ENCODE measurements at places on chromosomes 4 and X.

DNA sequence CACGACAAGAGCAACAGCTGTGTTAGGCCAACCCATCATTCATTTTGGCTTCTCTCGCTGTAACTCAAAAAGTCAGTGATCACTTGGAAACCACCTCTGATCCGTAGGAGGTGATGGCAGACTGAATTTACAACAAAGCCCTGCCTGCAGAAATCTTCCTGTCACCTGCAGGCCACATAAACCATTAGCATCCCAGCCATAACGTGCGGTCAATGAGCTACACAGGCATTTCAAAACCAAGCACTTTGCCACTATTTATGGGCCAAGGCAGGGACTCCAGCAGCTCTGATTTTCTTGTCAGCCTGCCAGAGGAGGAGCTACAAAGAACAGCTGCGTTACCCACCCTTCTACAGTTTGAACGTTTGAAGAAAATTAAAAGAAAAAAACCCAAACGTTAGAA is 228.1 kb upstream of the PPARGC1A start:
- no peak for DNase-seq

- DNase-seq = no peak
These were observed 14.9 kb upstream of the IL3RA start for GRCh38 chrX:1321674-1322073.

GRCh38 chr4:67983333-67983732 is 20.0 kb upstream of the TMPRSS11A start:
- DNase-seq = no peak

DNA sequence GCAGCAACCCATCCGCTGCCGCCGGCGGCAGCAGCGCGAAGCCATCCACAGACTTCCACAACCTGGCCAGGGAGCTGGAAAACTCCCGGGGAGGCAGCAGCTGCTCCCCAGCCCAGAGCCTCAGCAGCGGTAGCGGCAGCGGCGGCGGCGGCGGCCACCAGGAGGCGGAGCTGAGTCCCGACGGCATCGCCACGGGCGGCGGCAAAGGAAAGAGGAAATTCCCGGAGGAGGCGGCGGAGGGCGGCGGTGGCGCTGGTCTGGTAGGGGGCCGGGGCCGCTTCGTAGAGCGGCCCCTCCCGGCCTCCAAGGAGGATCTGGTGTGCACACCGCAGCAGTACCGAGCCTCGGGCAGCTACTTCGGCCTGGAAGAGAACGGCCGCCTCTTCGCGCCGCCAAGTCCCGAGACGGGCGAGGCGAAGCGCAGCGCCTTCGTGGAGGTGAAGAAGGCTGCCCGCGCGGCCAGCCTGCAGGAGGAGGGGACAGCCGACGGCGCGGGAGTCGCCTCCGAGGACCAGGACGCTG is 4.9 kb downstream of the PRDM8 start:
- DNase-seq = peak; percentile 52

- no peak for DNase-seq
These were observed 184.4 kb downstream of the VEGFC start for GRCh38 chr4:176608346-176608745.

DNA sequence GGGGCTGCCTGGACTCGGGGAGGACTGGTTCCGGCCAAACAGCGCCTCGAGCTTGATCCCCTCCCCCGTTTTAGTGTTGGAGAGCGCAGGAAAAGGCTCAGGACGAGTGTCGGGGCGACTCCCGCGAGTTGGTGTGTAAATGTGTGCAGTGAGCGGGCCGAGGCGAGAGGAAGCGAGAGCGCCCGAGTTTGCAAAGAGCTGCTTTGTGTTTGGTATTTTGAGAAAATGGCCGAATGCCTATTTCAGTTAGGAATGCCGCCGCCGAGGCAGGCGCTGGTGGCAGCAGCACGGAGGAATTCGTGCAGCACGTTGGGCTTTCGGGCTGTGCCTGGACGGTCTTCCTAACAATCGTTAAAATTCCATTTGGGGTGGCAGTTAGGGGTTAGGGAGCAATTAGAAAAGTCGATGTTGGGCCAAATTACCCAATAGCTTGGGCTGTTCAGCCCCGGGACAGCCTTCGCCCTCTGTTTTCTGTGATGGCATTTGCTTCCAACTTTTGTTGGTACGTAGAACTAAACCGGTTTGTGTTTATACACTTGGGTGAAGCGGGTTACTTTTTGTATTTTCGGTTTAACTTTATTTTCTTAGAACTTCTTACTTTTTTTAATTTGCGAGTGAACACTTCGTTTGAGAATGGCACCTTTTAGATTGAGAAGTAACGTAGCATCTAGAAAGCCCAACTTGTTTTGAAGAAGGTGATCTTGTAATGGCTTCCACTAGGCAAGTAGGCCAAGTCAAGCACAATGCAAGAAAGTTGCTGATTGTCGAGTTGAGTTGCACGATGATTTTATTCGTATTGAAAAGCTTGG is 1.6 kb downstream of the REST start:
- peak; percentile 49 for DNase-seq

GRCh38 chr4:114839986-114840385 is 241.4 kb downstream of the UGT8 start:
- DNase-seq = no peak

DNA sequence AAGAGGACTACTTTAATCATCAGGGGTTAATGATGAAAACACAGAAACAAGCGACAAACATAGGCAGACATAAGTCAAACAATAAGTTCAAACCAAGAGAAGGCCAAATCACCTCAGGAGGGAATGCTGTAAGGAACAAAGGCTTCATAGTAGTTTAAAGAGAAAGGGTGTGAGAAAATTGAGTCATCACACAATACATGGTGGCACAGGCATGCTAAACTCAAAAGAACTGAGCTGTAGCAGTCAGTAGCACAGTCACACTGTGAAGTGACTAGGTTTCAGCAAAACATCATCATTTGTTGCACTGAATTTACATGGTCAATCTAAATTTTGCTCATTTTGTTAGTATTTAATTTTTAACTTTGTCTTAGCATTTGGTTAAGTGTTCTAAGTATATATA is 24.2 kb downstream of the SMC1A start:
- no peak for DNase-seq

- no peak for DNase-seq
These were observed 103.5 kb upstream of the BOD1L1 start for GRCh38 chr4:13731019-13731418.

GRCh38 chrX:115539841-115540240 is 21.1 kb upstream of the PLS3 start:
- no peak for DNase-seq

DNA sequence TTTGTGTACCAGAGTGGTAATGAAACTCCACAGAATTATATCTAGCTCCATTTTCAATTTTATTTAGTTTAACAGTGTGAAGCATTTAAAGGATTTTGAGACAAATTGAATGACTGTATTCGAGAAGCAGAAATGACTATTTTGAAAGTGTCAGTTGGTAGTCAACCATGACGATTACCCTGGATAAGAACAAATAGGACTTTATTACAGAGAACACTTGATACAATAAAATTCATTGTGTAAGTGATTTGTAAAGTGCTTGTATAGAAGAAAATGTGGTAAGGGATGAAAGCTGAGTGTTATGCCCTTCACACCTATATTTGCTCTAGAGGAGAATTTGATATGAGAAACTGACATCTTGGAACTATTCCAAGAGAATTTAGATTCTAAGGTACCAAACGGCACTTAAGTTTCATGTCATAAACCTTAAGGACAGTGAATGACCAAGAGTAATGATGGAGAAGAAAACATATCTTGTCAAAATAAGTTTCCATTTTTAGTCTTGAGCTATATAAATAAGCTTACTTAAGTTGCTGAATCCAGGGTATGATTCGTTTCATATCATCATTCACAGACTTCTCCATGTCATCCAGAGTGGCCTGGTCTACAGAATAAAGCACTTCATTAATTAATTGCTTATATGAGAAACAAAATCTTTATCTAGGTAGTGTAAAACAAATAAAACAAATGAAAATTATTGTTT is 34.6 kb downstream of the MED14 start:
- no peak for DNase-seq

GRCh38 chrX:77389891-77390290 is 57.3 kb upstream of the FGF16 start:
- DNase-seq = no peak

GRCh38 chr4:15771216-15772058 is 6.7 kb upstream of the CD38 start:
- DNase-seq = no peak

- peak; percentile 87 for DNase-seq
These were observed 34.3 kb downstream of the NALF2 start for GRCh38 chrX:69538321-69538876.

DNA sequence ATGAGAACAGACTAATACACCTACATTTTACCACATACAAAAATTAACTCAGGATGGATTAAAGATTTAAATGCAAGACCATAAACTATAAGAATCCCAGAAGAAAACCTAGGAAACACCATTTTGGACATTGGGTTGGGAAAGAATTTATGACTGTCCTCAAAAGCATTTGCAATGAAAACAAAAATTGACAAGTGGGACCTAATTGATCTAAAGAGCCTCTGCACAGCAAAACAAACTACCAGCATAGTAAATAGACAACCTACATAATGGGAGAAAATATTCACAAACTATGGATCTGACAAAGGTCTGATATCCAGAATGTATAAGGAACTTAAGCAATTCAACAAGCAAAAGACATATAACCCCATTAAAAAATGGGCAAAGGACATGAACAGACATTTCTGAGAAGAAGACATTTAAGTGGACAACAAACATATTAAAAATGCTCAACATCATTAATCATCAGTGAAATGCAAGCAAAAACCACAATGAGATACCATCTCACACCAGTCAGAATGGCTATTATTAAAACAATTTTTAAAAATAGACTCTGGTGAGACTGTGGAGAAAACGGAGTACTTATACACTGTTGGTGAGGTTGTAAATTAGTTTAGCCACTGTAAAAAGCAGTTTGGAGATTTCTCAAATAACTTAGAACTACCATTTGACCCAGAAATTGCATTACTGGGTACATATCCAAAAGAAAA is 221.7 kb upstream of the DIPK2B start:
- no peak for DNase-seq
